ENCODE measurements at places on chromosomes 1 and 21.

DNA sequence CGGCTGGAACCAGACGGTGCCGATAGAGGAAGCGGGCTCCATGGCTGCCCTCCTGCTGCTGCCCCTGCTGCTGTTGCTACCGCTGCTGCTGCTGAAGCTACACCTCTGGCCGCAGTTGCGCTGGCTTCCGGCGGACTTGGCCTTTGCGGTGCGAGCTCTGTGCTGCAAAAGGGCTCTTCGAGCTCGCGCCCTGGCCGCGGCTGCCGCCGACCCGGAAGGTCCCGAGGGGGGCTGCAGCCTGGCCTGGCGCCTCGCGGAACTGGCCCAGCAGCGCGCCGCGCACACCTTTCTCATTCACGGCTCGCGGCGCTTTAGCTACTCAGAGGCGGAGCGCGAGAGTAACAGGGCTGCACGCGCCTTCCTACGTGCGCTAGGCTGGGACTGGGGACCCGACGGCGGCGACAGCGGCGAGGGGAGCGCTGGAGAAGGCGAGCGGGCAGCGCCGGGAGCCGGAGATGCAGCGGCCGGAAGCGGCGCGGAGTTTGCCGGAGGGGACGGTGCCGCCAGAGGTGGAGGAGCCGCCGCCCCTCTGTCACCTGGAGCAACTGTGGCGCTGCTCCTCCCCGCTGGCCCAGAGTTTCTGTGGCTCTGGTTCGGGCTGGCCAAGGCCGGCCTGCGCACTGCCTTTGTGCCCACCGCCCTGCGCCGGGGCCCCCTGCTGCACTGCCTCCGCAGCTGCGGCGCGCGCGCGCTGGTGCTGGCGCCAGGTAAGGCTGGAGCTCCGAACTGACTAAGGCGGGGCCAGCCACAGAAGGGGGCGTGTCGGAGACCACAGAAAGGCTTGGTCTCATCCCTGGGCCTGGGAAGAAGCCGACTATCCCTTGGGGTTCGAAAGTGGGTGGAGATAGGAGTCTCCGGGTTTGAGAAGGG, 486 bp downstream of the SLC27A3 start:
- DNase-seq = peak; percentile 65

GRCh38 chr1:61910035-61910434, 167.8 kb downstream of the PATJ start:
- no peak for DNase-seq

DNA sequence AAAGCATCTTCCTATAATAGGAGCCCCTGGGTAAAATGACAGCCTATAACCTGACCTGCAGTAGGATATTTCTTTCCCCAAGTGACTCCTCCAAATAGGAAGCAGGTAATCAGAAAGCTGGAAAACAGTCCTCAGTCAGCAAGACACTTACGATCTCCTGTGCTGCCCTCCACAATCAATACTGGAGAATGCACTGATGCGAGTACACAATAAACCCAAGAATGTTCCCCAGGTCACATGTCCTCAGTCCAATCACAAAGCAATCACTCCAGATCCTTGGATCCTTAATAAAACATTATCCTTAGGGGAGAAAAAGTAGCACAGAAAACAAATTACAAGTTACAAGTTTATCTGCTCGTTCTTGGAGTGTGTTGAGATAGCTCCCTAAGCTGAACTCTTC, 233.1 kb downstream of the SLC45A1 start:
- no peak for DNase-seq

DNA sequence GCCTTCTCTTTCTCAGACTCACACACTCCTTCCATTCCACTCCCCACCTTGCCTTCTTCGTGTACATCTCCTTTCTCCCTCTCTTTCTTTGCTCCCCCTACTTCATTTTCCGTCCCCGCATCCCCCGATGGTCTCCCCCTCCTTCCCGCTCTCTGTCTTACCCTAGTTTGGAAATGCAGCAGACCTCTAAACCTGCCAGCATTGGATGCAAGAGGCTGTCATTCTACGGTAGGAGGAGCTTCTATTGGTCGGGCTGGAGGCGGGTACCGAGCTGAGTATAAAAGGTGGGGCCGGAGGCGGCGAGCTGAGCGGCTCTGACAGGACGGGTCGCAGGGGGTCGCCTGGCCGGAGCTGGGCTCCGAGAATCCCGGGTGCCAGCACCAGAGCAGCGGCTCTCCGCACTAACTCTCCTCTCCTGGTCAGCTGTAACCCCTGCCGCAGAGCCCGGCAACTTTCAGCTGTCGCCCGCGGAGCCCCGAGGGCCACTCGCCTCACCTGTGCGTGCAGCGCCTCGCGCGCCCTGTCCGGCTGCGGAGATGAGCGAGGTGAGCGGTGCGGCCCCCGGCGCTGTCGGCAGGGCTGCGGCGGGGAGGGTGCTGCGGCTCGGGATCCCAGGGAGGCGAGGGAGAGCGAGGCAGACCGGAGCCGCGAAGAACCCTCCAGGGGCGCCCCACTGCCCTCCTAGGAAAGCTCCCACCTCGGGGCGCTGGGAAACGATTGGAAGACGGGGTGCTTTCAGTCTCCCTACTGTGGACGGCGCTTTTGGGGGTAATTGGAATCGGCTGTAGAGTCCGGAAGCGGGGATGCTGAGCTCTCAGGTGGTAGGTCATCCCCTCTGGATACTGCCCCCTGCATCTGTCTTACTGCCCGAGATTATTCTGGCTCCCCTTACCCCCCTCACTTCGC, at the start of gene PCP4L1:
PCP4L1 (plus strand) TSS at position 307 of the 906 bp plus-strand sequence; CDS start at position 537, 230 bp downstream.
- peak; percentile 53 for DNase-seq

GRCh38 chr1:12180315-12180714, 13.5 kb downstream of the TNFRSF1B start:
- no peak for DNase-seq

- DNase-seq = peak; percentile 31
Observed at GRCh38 chr21:39444421-39445180, 977 bp downstream of the LCA5L start.

DNA sequence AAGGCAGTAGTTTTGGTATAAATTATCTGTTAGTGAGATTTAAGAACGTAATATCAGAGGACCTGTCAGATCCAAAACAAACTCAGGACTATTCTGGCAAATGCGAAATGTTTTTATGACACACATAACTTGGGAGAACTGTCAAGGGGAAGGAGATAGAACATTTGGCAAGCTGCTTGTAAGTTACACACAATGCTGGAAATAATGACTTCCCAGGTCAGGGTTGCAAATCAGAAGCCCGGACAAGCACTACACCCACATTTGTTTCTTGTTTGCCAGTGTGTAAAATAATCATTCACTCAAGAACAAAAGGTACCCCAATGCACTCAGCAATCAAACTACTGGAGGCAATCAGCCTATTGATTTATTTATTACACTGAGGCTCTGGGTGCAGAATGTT, 354.7 kb downstream of the KCNH1 start:
- DNase-seq = no peak

DNA sequence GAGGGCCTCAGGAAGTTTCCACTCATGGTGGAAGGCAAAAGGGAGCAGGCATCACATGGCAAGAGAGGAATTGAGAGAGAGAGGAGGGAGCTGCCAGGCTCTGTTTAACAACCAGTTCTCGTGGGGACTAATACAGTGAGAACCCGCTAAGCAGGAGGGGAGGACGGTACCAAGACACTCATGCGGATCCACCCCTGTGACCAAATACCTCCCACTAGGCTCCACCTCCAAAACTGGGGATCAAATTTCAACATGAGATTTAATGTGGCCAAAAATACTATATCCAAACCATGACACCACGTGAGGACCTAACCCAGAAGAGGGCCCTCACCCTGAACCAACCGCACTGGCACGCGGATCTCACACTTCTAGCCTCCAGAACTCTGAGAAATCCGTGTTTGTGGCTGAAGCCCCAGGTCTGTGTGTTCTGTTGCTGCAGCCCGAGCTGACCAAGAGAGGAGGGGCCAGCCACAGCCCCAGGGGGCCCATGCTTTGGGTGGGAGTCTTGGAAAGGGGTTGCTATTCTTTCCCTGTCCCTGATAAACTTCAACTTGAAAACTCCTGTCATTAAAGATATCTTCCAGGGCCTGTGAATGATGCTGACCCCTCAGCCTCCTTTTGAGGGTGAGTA, 32.0 kb downstream of the TRIM67 start:
- DNase-seq = peak; percentile 73

- DNase-seq = no peak
Observed at GRCh38 chr1:182350839-182351238, 40.8 kb downstream of the GLUL start.

GRCh38 chr21:31371715-31372470, 27.8 kb upstream of the TIAM1 start:
- peak; percentile 4 for DNase-seq

GRCh38 chr1:226551299-226551698, 2.7 kb downstream of the STUM start:
- DNase-seq = no peak

DNA sequence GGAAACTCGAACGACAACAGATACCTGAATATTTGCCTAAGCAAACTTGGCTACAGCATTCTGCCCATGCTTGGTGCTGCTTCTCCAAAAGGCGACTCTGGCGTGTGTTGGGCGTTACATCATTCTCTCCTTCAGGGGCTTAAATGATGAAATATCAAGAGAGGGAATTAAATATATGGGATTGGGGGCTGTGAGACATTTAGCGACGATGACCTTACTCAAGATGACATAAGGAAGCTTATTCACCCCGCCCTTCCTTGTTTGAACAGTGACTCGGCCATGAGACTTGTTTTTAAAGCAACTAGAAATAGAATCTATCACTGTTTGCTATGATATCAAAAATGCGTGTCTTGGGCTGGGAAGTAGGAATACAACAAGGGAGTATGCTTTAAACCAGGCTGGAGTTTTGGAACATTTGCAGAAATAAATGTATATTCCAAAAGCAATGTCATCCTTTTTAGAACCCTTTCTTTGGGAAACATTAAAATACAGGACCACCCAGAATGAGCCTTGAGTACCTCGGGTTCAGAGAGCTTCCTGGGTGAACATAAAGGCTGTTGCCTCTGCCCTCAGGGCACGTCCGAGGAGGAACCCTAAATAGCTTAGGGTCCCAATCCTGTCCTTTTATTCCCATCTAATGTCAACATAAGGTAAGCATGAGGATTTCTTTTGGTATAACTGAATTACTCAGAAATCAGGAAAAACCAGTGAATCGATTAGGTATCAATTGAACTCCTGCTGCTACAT, 123.3 kb upstream of the SLC45A1 start:
- DNase-seq = peak; percentile 74

DNA sequence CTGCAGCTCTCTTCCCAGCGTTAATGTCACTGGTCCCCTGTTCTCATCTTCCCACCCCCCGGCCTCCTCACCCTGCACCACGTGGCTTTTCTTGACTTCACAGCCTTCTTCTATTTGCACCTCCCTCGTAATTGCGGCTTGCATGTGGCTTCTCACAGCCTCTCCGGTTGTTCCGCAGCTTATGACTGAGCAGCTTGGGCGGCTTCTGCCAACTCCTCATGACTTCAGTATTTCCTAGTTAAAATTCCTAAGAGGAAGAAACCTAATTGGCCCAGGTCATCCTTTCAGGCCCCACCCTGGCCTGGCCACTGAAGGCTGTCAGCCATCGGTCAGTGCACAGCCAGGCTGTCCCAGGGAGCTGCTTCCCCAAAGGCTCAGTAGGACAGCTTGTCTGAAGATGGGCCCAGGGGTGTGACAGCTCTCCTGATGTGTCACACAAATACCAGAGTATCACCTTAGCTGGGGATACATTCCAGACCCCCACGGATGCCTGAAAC, 8.6 kb upstream of the RERE start:
- peak; percentile 65 for DNase-seq

DNA sequence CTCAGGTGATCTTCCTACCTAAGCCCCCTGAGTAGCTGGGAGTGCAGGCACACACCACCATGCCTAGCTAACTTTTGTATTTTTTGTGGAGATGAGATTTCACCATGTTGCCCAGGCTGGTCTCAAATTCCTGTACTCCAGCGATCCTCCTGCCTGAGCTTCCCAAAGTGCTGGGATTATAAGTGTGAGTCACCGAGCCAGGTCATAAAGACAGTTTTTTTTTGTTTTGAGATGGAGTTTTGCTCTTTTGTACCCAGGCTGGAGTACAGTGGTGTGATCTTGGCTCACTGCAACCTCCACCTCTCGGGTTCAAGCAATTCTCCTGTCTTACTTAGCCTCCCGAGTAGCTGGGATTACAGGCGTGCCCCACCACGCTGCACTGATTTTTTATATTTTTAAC, 42.1 kb downstream of the KIF1B start:
- peak; percentile 46 for DNase-seq

DNA sequence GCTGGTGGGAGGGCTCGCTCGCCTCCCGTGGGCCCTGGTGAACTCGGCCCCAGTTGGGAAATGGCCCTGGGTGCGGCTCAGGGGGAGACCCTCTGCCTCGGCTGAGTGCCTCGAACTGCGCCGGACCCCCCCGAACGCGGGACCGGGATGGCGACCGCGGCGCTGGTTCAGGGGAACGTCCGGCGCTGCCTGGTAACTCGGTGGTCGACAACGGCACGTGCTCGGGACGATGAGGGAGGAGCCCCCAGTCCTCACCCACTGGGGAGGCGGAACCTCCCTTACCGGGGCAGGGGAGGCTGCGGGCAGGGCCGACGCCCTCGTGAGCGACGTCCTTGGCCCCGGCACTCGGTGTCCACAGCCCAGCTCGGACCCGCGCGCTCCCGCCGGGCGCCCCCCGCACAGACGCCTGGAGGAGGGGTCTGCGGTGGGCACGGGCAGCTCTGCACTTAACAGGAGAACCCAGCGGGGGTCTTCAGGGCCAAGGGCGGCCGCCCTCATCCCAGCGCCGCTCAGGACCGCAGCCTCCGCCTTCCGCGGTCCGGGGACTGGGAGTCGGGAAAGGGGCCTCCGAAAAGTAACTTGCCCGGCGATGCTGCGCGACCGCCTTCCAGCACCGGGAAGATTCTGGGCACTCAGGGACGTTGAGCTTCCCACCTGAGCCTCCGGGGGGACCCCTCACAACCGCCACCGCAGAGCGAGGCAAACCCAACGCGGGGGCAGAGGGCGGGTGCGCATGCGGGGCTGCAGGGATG, 1.7 kb downstream of the HES4 start:
- DNase-seq = no peak

DNA sequence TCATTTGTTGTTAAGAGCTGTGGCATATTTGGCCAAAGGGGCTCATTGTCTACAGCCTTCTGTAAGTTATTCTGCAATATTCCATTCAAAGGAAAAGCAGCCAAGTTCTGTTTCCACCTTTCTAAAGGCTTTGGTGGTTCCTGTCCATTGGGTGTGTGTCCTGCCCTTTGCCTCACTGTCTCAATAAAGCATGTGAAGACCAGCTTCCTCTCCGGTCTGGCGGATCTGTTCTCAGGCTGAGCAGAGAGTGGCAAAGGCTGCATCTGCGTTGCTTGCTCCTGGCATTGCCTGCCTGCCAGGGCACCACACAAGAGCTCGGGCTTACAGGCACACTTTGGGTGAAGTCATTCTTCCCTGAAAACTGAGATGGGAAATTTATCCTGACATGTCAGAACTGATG, 34.9 kb downstream of the ST6GALNAC3 start:
- DNase-seq = no peak

GRCh38 chr1:98914547-98914946, 90.1 kb downstream of the PLPPR5 start:
- no peak for DNase-seq

- no peak for DNase-seq
Observed at GRCh38 chr1:93700532-93701469, 19.2 kb upstream of the BCAR3 start.

DNA sequence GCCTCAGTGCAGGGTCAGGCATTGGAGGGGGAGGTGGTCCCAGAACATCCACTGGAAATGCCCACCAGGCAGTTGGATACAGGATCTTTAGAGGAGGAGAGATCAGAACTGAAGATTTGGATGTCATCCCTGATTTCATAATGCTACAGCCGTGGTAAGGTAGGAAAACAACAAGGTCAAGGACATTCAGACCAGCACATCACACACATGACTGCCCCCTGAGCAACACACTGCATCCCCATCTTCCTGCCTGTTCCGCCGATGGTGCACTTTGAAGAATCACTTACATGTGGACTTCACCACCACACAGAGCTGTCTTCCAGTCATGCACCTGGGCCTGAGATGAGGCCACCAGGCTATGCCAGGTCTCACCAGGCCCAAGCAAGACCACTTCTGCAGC, 16.7 kb downstream of the KIAA1614 start:
- no peak for DNase-seq

All from kidney tubule cell (primary cell).